ENCODE measurements at places on chromosomes 5 and 9. TPM values are rescaled to one million over a fixed set of nuclear protein-coding genes. Genes with fewer than 3 reads are reported as not detected.

EIF4E1B gene
- polyA plus RNA-seq, result not detected

DNA sequence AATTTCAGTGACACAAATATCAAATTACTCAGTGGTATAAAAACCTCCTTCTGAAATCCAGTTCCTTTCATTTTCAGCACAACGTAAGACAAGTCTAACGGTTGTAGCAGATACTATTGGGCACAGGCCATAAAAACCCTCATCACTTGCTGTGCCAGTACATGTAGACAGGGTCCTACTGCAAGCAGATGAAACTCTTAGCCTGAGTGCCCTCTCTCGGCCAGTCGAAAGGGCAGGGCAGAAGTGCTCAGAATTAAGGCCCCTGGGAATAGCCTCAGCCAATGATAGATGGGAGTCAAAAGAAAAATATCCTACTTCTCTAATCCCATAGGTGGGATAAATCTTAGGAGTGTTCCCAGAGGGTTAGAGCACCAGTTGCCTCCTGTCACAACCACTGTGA is 168.5 kb upstream of the FER start:
- DNase-seq, result no peak

ALDH1A1 gene
- 0.94 TPM for polyA plus RNA-seq

DNA sequence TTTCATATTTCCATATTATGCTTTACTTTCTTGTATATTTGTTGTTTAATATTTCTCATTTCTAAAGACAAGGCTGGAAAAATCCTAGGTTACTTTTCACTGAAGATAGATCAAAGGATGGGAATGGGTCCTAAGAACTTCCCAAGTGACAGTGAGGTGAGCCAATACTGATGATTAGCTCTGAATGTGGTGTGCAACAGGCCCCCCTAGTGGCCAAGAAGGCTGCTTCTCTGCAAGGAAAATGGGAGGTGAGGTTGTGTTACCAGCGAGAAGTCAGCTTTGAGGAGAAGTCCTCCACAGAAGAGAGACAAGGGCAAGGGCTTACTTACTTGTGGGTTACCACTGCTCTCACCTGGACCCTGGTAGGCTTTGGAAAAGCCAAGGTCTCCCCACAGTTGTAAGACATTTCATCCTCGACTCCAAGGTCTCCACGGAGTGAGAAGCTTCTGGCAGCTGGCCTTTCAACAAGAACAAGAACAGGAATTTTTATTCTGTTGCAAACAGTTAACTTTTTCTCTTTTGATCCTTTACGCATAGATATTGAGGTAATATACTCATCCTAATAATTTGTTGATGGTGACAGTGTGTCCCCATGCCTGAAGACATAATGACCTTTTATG is 69.9 kb downstream of the MAMDC2 start:
- no peak for DNase-seq

ISL1 gene
- 4.7 TPM for polyA plus RNA-seq

- no peak for DNase-seq
Measured at GRCh38 chr9:3027210-3027609, 183.3 kb upstream of the PUM3 start.

PFN3 gene
- not detected for polyA plus RNA-seq

DNA sequence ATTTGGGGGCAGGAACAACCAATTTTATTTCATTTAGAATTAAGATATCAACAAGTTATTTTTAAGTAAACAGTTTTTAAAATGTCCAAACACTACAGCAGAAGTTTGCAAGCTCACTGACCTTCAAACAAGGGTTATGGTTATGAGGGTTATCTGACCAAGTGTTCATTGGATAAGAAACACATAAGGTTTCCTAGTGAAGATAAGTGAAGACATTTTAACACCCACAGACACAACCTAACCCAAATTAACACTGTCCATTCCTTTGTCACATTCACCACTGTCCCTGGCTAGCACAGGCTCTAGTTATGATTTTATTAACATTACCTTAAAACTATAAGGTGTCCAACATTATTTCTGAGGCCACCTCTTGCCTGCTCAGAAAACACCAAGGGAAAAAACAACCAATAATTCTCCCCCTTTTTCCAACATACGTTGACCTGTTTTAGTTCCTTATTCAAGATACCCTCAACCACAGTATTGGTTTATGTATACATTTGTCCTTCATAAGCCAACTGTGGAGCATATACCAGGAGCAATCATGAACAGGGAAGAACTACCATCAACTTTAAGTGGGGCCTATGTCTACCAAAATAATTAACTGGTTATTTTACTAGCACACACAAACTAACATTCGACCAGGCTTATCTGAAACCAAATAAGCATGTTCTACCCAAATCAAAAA is 4.0 kb downstream of the ETF1 start:
- DNase-seq, result no peak

DNA sequence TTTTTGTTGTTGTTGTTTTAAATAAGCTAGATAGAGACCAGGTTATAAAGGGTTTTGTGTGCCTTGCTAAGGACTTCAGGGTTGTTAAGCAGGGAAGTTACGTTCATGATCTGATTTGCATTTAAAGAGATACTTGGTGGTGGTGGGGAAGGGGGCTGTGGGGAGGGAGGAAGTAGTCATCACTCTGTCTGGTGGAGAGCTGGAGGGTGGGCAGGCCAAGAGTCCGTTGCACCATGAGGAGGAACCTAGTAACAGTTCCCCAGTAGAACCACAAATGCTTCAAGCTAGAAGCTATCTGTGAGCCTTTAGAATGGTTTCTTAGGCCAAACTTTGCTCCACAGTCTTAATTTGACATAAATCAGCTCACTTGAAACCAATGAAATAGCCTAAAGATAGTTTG is 18.7 kb upstream of the ROPN1L start:
- no peak for DNase-seq

- DNase-seq, result no peak
Measured at GRCh38 chr5:25025831-25026230, 381.1 kb upstream of the CDH10 start.

Data from foreskin keratinocyte (primary cell).